ENCODE measurements at places on chromosomes 4 and X.

GRCh38 chrX:148537556-148538182 lies 37.3 kb downstream of the AFF2 start:
- DNase-seq, result no peak

GRCh38 chr4:151142758-151143157 lies 43.3 kb downstream of the RPS3A start:
- no peak for DNase-seq

GRCh38 chrX:7254144-7254543 lies 106.2 kb upstream of the PUDP start:
- DNase-seq, result no peak

DNA sequence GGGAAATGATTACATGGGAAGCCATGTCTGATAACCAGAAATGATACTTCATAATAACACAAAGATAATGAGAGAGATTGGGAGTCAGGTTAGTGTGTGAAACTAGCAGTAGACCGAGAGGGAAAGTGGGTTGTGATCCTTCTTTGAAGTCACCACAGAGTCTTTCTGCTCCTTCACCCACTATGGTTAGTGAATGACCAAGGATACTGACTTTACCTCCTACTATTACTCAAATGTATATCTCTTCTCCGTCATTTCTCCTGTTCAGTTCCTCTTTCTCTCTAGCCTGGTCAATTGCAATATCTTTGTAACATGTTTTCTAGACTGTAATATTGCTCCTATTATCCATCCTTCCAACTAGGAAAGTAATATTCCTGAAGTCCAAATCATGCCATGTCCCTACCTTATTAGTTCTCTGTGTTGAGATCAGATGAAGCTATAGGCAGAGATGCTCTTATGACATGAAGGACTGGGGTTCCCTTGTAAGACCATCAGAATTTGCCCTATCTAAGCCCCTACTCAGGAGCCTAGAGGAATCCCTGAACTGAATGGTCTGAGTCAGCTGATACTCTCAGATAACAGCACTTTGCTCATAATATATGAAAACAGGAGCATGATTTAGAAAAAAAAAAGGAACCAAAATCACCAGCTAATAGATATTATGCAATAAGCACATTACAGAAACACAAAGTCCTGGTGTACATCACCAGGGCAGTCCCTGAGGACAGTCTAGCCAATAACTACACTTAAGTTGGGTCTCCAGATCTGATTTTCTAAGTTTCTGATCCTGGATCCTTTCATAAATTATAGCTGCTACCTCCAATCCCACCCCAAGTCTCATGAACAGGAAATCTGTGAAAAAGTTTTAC lies 81.2 kb downstream of the SHROOM3 start:
- DNase-seq, result no peak

DNA sequence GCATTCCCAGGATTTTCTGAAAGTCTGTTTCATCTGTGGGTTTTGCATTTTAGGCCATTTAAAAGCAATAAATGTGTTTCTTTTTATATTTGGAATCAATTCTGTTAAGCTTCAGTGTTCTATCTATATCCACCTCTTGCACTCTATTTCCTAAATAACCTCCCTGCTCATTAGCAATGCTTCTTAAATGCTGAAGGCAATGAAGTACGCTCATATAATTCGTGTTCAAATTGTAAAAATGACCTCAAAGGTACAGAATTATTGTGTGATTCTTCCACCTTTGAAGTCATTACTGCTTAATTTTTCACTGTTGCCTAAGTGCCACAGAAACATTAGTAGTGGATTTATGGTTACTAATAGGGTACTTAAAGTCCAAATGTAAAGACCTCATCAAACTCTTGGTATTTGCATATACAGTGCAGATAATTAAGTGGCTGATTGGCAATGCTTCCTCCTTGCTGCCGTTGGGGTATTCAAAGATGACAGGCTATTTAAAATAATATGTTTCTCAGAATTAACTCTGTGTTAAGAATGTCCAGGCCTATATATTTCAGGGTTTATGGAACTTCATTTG lies 730.8 kb downstream of the TECRL start:
- DNase-seq, result no peak

DNA sequence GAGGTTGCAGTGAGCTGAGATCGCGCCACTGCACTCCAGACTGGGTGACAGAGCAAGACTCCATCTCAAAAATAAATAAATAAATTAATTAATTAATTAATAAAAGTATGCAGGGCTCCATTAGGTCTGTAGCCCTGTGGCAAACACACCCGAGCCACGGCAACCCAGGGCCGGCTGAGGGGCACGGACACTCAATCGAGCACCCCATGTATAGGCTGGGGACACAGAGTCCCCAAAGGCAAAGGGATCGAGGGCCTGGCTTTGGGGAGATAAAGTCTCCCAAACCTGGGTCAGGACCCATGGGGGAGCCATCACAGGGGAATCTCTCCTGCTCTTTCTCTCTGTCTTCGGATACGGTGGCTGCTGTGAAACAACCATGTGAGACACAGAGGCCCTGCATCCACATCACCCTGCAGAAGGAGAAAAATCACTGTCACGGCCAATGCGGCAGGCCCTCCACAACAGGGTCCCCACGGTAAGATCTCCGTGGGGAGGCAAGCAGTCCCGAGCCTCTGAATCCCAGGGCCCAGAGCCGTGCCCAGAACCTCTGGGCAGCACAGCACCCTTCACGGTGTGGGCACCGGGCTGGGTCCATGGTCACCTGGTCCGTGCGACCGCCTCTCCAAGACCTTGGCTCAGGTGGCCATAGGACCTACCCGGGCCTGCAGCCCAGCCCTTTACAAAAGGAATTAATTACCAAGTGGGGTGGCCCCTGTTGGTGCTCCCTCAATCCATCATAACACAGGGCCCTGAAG lies 81.8 kb downstream of the WFS1 start:
- no peak for DNase-seq

GRCh38 chr4:153362184-153362583 lies 17.7 kb downstream of the MND1 start:
- DNase-seq, result no peak

GRCh38 chr4:15526924-15527592 lies 57.4 kb downstream of the CC2D2A start:
- no peak for DNase-seq

DNA sequence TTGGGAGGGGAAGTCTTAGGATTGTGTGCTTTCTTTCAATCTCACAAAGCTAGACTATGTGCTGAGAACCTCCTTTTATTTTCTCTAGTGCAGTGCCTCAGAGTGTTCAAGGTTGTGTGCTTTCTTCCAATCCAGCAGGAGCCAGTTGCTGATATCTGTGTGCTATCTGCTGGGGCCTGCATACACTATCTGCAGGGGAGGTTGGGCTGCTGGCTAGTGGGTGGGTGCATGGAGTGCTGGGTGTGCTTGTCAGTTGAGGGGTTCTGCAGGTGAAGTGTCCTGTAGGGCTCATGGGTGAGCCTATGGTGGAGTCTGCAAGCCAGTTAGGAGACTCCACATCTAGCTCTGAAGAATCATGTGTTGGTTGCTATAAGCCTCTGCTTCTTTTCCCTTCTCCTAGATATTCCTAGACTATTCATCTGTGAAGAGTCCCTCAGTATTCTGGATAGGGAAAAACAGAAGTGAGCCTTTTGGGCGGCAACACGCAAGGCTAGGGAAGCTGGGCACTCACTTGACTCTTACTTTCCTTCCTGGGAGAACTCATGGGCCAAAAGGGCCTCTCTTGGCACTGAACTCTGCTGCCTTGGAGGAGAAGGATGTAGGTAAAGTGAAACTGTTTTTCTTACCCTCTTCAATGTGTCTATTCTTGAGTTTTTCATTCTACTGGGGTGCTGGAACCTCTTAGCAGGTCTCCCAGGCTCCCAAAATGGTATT lies 8.0 kb upstream of the CISD2 start:
- no peak for DNase-seq

DNA sequence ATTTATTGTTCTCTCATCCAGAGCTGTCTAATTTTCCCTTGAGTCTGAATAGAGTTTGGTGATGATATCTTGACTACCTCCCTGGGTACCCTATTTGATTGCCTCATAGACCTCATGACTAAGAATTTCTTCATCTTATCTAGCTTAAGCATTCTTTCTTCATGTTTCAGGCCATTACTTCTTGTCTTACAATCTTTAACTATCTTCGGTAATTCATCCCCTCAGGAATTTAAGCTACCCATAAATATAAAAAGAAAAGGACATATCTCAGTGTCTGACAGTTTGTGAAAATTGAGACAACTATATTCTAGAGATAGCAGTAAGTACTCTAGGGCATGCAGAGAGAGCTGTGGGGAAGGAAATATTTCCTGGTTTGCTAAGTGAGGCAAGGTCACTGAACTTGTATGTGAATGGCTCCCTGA lies 466.1 kb upstream of the GRID2 start:
- no peak for DNase-seq

- DNase-seq, result no peak
These were observed 502.5 kb downstream of the GRXCR1 start for GRCh38 chr4:43394976-43395375.

DNA sequence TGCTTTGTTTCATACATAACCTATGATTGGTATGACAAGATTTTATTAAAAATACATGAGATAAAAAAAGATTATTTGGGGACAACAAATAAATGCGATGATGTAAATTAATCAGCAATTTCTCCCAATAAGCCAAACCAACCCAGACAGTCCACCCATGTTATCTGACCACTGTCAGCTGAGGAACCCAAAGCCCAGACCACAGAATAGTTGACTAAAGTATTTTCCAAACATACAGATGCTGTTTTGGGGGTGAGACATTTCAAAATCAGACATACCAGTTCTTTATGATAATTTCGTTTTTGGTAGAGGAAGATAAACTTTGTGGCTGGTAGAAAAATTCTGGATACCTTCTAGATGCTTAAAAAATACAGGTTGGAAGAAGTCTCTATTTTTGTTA lies 650.8 kb upstream of the FAM241A start:
- DNase-seq, result no peak

DNA sequence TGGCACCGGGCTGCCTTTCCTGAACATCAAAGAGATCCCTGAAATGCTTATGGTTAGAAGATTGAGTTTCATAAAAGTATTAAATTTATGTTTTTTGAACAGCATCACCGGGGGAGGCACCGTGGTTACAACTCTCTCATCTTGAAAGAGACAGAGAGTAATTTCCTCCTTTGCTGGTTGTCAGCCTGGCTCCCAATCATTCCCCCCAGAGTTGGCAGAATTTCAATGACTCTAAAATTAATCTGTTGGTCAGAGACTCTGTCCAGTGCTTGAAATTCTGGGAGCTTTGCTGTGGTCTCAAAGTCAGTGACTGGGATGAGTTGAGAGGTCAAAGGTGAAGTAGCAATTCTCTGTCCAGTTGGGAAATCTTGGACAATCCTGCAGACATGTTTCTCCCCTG lies 135.9 kb downstream of the RAB28 start:
- DNase-seq, result no peak

- DNase-seq, result no peak
These were observed 2.0 kb downstream of the USP9X start for GRCh38 chrX:41087201-41087600.
